Right ventricle myocardium superior (tissue), 1 donor: ENCODE measurements at places on chromosomes 12 and 14. TPM values are rescaled to one million over a fixed set of nuclear protein-coding genes. Genes with fewer than 3 reads are reported as not detected.

IAPP gene
- total RNA-seq, result not detected

DNA sequence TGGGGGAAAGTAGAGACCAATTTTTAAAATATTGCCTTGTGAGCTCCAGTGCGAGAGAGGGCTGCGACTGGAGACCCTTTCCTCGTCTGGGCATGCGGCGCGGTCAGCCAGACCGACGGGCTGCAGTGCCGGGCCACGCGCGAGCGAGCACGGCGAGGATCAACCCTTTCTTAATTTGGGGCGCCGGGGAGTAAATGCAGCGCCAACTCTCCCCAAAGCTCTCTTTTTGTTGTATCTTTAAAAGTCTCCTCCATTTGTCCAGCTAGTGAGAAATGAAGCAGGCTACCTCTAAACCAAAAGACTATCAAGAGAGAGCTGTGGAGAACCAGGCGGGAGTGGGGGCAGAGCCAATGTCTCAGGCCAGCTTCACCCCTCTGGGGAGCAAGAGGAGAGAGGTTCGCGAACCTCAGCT is 1.4 kb downstream of the SIX1 start:
- no peak for DNase-seq

GRCh38 chr12:121781484-121781997 is 11.9 kb downstream of the RHOF start:
- DNase-seq, result no peak

DNA sequence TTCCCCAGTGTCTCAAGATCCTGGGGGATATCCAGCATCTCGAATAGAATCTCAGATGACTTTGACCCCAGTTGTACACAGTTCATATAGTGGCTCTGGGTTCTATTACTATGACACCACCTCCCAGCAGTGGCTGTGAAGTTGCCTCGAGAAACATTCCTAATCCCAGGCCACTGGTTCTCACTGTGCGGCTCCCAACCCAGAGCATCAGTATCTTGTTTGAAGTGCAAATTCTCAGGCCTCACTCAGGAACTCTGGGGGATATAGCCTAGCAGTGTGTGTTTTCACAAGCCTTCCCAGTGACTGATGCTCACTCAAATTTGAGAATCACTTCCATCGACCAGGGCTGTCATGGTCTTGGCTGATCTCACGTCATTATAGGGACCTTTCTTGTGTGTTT is 69.3 kb upstream of the IGF1 start:
- DNase-seq, result no peak

- DNase-seq, result peak; percentile 31
Measured at GRCh38 chr12:109732321-109733305, 19.0 kb downstream of the FAM222A start.
